ENCODE measurements at places on chromosomes 3 and 15.
A peak's percentile ranks its signal among the peaks of the same experiment; 100 is the strongest.

- peak; percentile 79 for DNase-seq
Measured at GRCh38 chr3:57060089-57060821, at the start of gene SPATA12. SPATA12 (plus strand) TSS chr3:57060664; CDS start chr3:57073695, 13,031 bp downstream.

DNA sequence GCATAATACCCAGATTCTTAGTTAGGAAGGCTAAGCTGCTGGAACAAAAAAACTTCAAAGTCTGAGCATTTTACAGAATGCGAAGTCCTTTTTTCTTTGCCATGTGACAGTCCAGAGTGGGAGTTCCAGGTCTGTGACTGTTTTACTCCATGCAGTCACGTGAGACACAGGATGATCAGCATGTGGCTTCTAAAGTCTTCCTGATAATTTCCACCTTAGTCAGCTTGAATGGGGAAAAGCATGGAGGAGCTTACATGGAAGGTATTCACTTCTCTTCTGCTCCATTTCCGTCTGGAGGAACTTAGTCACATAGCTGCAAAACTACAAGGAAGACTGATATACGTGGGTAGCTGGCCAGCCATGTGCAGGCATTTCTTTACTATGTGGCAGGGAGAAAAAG is 1.7 kb downstream of the SNTN start:
- DNase-seq: no peak

DNA sequence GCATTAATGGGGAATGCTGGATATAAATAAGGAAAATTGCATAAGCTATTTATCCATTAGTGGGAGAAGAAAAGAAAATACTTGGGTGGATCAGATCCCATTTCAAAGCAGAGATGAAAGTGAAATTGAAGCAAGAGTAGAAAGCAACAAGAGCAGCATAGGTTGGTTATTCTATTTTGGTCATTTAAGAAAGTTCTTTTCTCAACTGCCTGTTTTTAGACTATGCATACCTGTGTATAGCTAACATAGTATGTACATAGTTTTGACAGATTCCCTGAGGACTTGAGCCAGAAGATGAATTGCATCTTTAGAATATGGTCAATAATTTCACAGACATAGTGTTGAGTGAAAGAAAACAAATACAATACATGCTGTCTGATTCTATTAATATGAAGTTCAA is 29.0 kb upstream of the DENND4A start:
- no peak for DNase-seq

- DNase-seq: no peak
Measured at GRCh38 chr3:53167418-53168174, 6.6 kb downstream of the PRKCD start.
